ENCODE measurements at places on chromosomes 11 and 22. TPM values are rescaled to one million over a fixed set of nuclear protein-coding genes. Genes with fewer than 3 reads are reported as not detected.

Gene BARX2
- total RNA-seq: 1.4 TPM

Gene CASP4
- 122 TPM for total RNA-seq

Gene GPHA2
- not detected for total RNA-seq

Gene SLC1A2
- total RNA-seq: 0.96 TPM

Gene SPTBN2
- 14.4 TPM for total RNA-seq

Gene DBX1
- total RNA-seq: not detected

Gene POLR3H
- total RNA-seq: 37.7 TPM

Gene PLCB3
- total RNA-seq: 26.5 TPM

Gene OR2AG1
- not detected for total RNA-seq

Gene DRG1
- total RNA-seq: 88.7 TPM

Gene TRIM49B
- total RNA-seq: not detected

Gene ACRV1
- total RNA-seq: not detected

Gene MRGPRX3
- not detected for total RNA-seq

Gene ANO1
- total RNA-seq: 1.9 TPM

Gene MEI1
- total RNA-seq: 2.9 TPM

Gene F2
- not detected for total RNA-seq

Gene ALG8
- 24.4 TPM for total RNA-seq

Gene ANGPTL5
- not detected for total RNA-seq

Gene TRIM48
- not detected for total RNA-seq

Gene MYEOV
- 0.65 TPM for total RNA-seq

Gene KRTAP5-10
- total RNA-seq: not detected

Gene ABCC8
- total RNA-seq: 2.2 TPM

Gene PAMR1
- 7.0 TPM for total RNA-seq

Gene FOLR2
- total RNA-seq: 109 TPM

Gene PKDREJ
- not detected for total RNA-seq

Gene FTH1
- 3,657 TPM for total RNA-seq

Data from omental fat pad (tissue), 4 donors.